ENCODE measurements at places on chromosomes 5 and 9.

DNA sequence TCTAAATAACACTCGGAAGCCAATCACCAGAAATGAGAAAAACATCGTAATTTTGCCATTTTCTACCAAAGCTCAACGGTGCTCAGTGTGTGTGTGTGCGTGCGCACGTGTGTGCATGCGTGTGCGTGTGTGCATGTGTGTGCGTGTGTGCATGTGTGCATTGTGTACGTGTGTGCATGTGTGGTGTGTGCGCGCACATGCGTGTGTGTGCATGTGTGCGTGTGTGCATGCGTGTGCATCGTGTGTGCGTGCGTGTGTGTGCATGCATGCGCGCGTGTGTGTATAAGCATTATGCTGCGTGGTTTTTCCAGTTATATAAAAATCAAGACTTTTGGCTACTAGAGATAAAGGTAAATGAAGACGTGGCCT, 165.0 kb downstream of the DAB2IP start:
- no peak for DNase-seq

DNA sequence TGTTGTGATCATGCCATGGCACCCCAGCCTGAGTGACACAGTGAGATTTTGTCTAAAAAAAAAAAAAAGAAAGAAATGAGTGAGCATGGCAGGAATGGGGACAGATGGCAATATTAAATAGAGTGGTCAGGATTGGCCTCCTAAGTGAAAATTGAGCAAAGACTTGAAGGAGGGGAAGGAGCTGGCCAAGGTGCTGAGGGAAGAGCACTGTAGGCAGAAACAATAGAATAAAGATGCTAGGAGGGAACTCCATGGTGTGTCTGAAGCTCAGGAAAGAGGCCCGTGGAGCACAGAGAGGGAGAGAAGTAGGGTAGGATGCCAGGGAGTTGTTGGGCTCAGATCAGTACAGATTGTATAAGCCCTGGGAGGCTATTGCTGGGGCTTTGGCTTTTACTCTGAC, 64.4 kb upstream of the PCAT7 start:
- no peak for DNase-seq

- DNase-seq = no peak
Measured at GRCh38 chr9:135663857-135664256, 748 bp downstream of the LCN9 start.

- no peak for DNase-seq
Measured at GRCh38 chr5:32490972-32491557, 46.5 kb upstream of the ZFR start.

- no peak for DNase-seq
Measured at GRCh38 chr9:124721109-124721906, 49.8 kb downstream of the NR6A1 start.

DNA sequence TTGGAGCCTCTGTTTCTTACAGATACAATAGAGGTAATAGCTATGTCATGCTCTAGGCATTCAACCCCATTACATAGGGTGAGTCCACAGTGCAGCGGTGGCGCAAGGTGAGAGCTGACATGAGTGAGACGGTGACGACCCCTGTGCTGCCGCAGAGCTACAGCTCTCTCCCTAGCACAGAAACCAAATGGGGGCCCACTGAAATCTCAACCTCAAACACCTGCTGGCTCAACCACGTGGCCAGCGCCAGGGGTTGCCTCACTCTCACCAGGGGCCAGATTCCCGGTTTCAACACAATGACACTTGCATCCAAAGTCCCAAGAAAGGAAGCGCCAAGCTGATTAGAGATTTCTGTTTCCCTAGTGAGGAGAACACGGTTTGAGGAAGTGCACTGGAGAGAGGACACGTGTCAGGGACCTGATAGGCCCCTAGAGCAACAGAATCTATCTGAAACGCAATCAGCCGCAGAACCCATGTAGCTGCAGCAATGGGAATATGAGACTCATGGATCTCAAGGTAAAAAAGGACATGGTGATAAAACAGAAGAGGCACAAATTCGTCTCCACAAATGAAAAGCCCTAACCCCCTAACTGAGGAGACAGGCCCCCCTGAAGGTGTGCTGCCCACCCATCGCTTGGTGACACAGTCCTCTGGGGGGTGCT, 114.3 kb downstream of the CRB2 start:
- no peak for DNase-seq

DNA sequence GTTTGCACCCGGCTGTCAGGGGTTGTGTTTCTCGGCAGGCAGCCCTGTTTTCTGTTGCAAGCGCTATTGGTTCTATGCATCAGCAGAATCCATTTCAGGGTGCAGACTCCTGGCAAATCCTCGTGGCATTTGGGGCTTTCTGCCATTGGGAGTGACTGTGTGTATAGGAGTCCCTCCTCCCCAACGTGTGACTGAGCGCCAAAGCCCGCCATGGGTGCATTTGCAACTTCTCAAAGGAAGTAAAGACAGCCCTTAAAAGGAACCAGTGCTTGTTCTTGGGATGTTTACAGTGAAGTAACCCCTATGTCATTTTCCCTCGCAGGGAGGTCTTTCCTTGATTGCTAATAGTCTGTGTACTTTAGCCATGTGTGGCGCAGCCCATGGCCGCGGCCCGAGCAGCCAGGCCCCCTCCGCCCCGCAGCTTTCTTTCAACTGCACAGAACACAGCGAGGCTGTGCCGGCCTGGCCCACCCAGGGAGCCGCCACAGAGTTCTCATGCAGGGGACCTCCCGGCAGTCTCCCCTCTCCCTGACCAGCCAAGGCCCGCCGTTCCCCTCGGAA, 175.6 kb downstream of the HSD17B3 start:
- no peak for DNase-seq

DNA sequence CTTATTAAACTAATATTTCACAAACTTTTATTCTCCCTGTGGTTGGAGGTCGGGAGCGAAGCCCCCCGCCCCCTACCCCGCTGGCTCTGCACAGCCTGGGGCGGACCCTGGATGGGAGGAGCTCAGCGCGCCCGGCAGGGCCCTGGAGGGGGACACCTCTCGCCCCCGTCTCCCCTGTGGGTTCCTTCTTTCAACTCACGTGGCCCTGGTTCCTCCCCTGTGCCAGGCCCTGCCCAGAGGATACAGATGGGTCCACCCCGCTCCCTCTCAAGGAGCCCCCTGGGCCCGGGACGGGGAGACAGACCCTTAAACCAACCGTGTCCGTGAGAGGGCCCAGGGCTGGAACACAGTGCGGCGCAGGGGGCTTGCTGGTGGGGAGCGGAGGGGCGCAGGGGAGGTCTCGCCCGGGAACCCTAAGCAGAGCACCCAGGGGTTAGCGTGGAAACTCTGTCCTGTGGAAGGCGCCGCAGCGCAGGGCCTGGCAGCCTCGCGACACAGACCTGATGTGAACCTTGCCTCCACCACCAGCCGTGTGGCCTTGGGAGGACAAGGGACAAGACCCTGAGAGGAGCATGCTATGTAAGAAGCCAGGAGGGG, 103.7 kb upstream of the MVB12B start:
- DNase-seq = no peak

- DNase-seq = no peak
Measured at GRCh38 chr5:69265931-69266330, 31.2 kb downstream of the CDK7 start.

- DNase-seq = no peak
Measured at GRCh38 chr9:136955202-136955942, 3.3 kb downstream of the LCN12 start.

GRCh38 chr5:91257301-91257700, 125.8 kb downstream of the ARRDC3 start:
- DNase-seq = no peak

DNA sequence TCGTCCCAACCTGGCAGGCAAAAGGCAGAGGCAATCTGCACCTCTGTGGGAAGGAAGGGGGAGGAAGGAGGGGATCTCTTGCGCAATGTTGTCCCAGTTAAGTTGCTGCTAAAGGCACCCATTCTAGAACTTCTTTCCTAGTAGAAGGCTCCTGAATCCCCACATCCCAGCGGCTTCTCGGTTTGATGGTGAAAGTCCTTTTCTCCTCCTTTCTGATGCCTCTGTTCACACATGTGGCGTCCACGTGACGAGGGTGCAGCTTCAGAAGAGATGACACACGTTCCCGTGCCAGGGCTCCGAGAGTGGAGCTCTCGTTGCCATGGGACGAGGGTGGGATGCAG, 96.9 kb upstream of the FCN2 start:
- DNase-seq = no peak

GRCh38 chr5:127925916-127926315, 157.7 kb upstream of the SLC12A2 start:
- DNase-seq = no peak

GRCh38 chr5:74017786-74018211, 391.8 kb downstream of the ARHGEF28 start:
- no peak for DNase-seq

DNA sequence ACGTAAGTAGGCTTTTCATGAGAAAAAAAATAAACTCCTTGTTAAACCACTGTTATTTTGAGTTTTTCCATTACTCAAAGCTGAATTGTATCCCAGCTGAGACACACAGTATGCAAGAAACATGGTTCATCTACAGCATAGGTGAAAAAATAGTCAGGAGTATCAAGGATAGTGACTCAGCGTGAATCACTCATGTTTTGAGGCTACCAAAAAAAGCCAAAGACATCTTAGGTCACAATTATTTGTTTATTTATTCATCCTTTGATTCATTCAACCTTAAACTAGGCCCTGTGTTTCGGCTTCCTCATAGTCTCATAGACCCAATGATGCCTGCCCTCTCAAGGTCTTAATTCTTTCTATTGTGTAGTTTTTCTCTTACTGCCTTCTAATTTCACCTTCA, 32.9 kb upstream of the STX17 start:
- DNase-seq = no peak

DNA sequence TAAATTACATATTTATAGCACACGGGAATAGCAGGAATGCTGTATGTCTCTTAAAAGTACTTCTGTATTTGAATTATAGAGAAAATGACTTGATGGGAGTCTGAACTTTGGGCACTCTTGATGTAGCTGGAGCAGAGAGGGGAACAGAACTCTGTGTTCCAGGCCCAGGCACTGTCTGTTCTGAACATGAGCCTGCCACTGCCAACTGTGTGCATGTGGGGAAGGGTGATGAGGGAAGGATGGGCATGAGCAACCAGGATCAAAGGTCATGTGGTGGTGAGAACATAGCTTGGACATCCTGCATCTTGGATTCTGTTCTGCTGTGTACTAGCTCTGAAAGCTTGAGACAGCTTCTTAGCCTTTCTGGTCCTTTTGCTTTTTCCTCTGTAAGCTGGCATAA, 16.4 kb upstream of the ZBED3 start:
- no peak for DNase-seq

DNA sequence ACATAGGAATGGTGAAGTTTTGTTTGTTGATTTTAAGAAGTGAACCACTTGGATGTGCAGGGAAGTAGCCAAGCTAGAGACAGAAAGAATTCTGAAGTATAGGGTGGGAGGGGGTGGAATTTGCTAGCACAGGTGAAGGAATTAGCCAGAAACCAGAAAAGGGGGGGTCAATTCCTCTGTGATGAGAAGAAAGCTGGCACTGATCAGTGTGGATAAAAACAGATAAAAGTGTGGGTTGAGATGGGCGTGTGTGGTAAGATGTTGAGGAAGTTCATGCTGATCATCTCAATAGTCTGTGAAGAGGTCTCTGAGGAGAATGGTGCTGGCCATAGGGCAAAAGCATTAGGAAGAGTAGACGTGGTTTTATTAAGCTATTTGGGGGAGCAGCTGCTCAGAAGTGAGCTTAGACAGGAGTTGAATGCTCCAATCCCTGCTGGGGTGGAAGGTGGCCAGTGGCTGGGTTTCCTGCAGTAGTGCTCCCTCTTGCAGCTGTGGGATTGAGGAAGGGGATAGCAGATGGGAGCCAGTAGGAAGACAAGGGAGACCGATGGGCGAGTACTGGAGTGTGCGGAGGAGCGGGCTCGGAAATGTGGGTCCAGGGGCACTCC, 88.7 kb upstream of the ELL2 start:
- DNase-seq = no peak

DNA sequence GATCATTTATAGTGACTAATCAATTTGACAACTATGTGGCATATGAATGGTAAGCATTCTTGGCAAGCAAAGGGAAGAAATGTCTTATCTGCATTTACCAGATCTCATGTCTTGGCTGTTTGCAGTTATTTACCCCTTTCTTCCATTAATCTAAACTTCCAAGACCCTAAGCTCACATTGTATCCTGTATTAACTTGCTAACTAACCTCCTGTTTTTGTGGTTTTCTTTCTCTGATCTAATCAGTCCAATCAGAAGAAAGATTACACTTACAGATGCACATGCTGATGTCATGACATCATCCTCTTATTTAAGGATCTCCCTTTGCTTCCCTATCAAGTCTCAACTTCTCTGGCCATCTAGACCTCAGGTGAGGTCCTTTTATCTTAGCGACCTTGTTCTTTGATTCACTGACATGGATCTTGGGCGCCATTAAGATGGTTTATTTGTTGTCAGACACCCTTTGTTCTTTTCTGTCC, 95.5 kb downstream of the F2RL2 start:
- DNase-seq = no peak

DNA sequence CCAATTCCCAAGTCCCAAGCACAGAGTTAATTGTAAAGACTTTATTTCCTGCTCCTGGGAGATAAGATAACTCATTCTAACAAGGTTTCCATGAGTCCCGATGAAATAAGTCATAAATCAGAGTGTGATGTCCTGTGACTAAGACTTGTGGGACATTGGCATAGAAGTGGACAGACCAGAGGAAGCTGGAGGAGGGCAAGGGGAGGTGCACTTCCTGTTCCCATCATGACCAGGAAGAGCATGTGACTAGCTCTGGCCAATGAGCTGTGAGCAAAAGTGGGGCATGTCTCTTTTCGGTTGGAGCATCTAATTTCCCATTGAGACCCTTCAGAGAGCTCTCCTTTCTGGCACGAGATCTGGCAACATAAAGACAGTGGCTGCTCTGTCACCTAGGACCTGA, 100.4 kb downstream of the ZNF354C start:
- no peak for DNase-seq

GRCh38 chr5:104955479-104955878, 1392.9 kb upstream of the NUDT12 start:
- no peak for DNase-seq

- no peak for DNase-seq
Measured at GRCh38 chr9:102966999-102967398, 28.1 kb upstream of the CYLC2 start.

DNA sequence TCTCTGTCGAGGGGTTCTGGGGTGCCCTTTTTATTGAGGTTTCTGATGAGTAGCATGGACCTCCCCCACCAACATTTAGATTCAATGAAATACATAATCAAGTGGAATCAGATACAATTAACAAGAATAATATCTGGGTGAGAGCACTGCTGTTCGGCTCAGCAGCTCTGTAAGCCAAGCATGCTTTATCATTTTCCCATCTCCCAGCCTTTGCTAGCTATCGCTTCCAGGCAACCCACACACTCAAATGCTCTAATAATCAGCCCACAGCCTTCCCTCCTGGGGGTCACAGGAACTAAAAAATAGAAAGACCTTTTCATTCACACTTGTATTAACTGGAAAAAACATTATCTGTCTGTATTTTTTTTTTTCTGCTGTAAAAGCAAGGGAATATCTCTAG, 8.9 kb downstream of the PLPPR1 start:
- no peak for DNase-seq

- DNase-seq = no peak
Measured at GRCh38 chr5:68740226-68740910, 353.4 kb upstream of the SLC30A5 start.

- no peak for DNase-seq
Measured at GRCh38 chr9:69079186-69079585, 43.6 kb downstream of the FXN start.

- no peak for DNase-seq
Measured at GRCh38 chr5:40798801-40799210, 632 bp upstream of the PRKAA1 start.

GRCh38 chr9:82447343-82447742, 458.8 kb downstream of the SPATA31D1 start:
- DNase-seq = no peak

GRCh38 chr5:104327801-104328200, 765.2 kb upstream of the NUDT12 start:
- DNase-seq = no peak
